ENCODE measurements at places on chromosomes 6 and 20.

GRCh38 chr6:6592826-6593475, 4.4 kb downstream of the LY86 start:
- DNase-seq: no peak

DNA sequence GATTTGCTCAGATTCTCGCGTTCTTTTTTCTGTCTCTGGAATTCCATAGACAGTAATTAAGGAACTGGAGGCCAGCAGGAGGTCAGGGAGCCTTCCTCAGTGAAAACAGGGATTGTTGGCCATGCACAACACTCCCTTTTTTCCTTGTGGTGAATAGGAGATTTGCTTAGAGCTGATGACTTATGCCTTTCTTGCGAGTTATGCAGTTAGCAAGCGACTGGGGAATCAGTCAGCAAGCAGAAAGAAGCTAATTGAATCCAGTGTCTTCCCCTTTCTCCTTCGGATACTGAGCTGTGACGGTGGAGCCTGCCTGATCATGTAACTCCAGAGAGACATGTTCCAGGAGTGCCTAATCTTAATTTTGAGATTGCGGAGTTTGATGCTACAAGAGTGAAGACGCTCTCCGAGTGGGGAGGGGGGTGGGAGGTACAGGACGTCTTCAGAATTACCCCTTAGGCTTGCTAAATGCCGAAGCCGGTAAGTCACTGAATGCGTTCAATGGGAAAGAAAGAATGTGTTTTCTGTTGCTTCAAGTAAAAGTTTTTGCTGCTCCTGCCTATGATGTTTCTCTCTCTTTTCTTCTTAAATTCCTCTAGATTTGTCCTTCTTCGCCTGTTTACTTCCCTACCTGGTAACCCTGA, 165.9 kb downstream of the SASH1 start:
- no peak for DNase-seq

- peak; percentile 97 for DNase-seq
These were observed at the start of gene FLOT1 for GRCh38 chr6:30742316-30743098. TSS of gene FLOT1 (minus strand) at chr6:30742687. CDS start at chr6:30742189, 498 bp downstream.

- no peak for DNase-seq
These were observed 24.3 kb downstream of the GCNT2 start for GRCh38 chr6:10545482-10545881.

- no peak for DNase-seq
These were observed 39.0 kb downstream of the TTLL9 start for GRCh38 chr20:31909253-31910070.

DNA sequence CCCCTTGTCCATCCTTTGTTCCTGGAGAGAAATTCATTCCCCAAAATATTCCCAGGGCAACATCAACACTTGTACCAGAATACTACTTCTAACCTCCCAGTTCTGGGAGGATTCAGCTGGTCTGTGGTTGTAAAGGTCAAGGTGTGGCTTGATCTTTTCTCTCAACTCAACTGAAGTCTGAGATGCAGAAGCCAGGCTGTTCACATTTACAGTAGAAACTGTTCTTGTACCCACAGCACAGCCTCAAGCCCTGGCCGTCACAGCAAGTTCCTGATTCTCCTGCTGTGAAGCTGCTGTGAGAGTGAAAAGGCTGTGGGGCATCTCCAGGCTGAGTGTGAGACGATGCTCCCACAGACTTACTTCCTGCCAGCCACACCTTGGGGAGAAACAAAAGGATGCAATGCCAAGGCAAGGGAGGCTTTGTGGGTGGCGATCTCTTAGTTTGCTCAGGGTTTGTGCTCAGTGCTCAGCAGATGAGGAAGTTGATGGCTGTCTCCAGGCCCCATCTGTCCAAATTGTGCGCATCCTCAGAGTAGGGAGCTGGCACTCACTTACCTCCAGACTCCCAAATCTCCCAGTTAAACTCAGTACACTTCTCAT, 143.9 kb upstream of the FOXA2 start:
- DNase-seq: no peak

GRCh38 chr6:42013134-42013516, 37.2 kb upstream of the TAF8 start:
- no peak for DNase-seq

DNA sequence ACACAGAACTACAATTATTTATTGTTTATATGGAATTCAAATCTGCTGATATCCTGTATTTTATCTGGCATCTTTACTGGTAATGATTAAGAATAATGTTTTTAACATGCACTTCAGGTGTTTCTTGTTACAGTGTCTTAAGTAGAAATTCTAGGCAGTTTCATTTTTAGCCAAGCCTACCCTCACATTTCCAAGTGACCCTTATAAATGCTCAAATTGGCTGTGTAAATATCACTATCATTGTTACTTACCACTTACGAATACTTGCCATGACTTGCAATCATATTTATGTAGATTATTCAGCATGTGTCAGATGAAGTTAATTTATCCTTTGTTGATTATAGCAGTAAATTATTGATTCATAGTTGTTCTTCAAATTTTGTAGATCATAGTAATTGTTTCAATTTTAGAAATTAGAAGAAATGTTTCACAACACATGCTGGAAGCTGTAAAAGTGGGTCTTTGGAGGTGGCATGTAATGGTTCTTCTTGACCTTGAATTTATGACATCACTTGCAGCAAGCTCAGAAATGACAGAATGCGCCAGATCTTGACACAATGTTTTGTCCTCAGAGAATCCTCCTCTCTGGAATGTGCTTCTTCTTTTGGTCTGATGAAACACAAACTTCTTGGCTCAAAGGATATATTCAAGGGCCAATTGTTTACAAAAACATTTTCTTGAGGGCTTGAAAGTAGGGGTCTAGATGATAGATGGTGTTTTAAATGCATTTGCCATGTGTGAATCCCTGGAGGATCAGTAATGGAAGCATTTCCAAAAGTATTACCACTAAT, 471.8 kb downstream of the COL12A1 start:
- DNase-seq: no peak

DNA sequence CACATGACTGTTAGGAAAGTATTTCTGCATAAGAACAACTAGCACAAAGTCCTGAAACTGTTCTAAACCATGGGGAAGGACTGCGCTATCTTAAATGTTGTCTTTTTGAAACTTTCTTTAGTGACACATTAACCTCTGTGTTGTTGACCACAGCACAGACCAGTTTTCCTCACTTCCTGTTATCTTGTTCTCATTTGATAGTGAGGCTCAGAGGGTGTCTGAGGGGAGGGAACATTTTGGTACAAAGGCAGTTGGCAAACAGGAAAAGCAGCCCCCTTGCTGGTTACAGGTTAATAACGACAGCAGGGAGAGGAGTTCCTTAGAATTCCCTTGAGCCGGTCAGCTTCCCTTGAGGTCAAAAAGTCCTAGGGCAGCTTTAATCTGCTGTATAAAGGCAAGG, 143.5 kb upstream of the BMP2 start:
- DNase-seq: no peak

DNA sequence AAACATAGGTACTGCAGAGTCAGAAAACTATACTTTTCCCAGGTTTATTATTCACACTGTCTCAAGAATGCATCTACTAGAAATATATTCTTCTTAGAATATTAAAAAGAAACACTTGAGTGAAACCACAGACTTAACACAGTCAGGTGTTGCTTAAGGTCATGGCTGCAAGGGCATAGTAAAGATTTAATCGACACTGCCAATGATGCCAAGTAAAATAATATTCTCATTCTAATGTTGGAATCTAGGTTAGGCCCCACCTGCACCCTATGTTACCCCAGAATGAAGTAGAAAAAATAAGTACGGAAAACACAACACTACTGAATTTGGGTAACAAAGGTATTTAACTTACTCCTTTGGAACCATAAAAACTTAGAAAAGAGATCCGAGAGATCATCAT, 155.0 kb downstream of the RALGAPA2 start:
- DNase-seq: no peak

Measured in hematopoietic multipotent progenitor cell treated with erythropoietin and hydrocortisone succinate and interleukin-3 and kit ligand, for 6 days (in vitro differentiated cells).